Renal cortex interstitium (tissue), 15 donors: ENCODE measurements at places on chromosomes 16 and 17.

DNA sequence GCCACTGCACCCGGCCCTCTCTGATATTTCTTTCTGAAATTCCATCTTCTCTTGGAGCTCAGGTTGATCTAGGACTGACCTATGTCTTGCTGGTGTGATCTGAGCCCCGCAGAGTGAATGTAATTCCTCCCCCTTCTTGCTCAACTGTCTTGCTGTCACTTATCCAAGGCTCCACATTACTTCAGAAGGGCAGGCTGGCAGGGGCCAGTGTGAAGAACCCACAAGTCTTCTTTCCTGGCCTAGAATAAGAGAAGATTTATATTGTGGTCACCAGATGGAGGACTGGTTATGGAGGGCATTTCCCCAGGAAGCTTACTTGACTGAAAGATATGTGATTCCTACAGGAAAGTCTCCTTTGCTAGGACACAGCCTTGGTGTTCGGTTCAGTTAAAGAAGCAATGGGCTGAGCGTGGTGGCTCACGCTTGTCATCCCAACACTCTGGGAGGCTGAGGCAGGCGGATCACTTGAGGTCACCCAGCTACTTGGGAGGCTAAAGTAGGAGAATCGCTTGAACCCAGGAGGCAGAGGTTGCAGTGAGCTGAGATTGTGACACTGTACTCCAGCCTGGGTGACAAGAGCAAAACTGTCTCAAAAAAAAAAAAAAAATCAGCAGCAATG, 13.4 kb downstream of the ITGAL start:
- DNase-seq: no peak

DNA sequence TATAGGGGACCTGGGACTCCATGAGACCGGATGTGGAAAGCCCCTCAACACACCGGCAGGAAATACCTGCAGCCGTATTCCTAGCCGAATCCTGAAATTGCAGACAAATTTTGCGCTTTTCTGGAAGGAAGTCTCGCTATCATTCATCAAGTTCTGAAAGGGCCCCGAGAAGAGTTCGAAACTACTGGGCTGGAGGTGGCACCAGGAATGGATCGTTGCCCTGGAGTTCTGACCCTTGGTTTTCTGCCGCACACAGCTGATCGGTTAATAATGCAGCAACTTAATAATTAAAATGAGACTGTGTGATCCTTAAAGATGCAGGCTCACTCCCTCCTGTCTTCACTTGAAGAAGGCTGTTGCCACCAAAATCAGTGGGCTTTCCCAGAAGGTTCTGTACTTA, 55.7 kb upstream of the MRTFB start:
- DNase-seq: no peak

DNA sequence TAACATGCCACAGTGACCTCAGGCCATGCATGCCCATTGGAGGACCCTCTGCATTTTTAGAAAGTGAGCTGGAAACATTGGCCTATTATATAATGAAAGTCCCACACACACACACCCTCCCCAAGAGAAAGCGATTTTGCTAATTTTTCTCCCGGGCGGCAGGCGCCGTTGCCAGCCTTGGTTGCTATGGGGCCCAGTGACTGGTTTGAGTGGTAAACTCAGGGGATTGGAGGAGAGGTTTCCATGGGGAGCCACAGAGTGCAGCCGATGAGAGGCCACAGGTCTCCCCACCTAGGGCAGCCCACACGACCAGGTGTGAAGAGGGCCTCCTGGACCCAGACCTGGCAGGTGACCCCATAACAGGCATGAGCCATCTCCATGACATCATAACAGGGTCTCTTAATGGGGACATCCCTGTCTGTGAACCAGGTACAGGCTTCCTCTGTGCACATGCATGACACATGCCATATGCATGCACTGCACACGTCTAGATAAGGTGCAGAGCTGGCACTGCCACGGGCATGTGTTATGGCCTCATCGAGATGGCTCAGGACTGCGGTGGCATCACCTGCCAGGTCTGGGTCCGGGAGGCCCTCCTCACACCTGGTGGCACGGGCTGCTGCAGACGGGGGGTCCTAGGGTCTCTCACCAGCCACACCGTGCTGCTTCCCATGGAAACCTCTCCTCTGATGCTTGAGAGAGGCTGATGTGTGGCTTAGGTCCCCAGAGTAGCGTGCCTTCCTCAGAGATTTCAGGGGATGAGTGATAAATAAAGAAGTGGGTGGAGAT, 144.1 kb downstream of the RBFOX3 start:
- DNase-seq: no peak

DNA sequence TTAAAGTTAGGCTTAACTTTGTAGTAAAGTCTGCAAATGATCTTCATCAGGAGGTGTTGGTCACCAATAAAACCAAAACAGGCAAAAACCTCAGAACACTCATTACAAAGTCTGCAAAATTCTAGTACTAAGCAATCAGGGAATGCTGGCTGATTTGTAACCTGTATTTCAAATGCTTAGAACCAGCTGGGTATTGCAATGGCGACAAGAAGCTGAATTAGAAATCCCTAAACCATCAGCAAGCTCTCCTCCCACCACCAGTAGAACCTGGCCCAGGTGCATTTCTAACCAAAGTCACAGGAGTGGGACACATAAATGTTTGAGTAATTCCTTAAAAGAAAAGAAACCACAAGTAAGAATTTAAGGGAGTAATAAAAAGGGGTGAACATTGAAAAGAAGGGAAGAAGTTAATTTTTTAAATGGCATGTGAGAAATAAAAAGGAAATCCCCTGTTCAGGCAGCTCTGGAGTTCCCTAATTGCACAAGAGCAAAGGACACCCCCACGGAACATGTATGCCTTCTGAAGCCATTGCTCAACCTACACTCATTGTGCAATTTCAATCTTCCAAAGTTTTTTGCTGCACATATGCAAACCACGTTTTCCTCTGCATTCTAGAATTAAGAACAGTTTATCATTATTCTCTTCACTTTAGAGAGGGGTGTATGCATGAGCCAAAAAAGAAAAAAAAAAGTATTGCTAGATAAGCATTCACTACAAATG, 102.9 kb downstream of the HIC1 start:
- no peak for DNase-seq

GRCh38 chr16:23949630-23950290, 114.0 kb downstream of the PRKCB start:
- no peak for DNase-seq

DNA sequence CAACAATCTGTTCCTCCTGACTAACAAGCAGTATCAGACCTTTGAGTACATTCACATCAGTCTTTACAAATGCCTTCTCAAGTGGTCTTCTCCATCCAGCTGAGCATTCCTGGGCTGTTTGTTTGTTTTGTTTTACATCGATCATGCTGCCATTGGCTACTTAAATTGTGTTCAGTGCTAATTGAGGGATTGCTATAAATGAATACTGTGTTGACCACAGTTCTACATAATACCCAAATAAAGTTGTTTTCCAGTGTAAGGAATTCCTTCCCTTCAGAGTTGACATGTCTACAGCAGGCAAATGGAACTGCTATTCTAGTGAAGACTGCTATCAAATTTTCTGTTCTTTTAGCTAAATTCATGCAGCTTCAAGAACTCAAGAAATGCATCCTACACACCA, 3.2 kb downstream of the CDH8 start:
- DNase-seq: no peak

DNA sequence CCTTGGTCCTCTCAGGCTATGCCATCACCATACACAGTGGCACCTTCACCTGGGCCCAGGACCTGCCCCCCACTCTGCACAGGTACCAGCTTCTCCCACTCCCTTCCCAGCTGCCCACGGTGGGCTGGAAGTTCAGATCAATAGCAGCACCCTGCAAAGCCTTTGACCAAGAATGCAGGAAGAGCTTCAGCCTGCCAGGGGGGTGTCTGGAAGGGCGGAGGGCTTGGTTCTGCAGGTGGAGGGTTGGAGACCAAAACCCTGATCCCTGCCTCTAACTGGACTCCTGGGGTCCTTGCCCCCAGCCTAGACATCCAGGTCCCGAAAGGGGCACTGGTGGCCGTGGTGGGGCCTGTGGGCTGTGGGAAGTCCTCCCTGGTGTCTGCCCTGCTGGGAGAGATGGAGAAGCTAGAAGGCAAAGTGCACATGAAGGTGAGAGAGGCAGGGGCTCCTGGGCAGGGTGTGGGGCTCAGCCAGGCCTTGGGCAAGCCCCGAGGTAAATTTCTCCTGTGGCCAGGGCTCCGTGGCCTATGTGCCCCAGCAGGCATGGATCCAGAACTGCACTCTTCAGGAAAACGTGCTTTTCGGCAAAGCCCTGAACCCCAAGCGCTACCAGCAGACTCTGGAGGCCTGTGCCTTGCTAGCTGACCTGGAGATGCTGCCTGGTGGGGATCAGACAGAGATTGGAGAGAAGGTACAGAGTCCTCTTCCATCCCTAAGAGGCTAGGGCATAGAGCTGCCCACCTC, 34.3 kb downstream of the ABCC3 start:
- DNase-seq: no peak

- DNase-seq: no peak
Observed at GRCh38 chr17:50697663-50698272, 9.9 kb downstream of the ANKRD40 start.

DNA sequence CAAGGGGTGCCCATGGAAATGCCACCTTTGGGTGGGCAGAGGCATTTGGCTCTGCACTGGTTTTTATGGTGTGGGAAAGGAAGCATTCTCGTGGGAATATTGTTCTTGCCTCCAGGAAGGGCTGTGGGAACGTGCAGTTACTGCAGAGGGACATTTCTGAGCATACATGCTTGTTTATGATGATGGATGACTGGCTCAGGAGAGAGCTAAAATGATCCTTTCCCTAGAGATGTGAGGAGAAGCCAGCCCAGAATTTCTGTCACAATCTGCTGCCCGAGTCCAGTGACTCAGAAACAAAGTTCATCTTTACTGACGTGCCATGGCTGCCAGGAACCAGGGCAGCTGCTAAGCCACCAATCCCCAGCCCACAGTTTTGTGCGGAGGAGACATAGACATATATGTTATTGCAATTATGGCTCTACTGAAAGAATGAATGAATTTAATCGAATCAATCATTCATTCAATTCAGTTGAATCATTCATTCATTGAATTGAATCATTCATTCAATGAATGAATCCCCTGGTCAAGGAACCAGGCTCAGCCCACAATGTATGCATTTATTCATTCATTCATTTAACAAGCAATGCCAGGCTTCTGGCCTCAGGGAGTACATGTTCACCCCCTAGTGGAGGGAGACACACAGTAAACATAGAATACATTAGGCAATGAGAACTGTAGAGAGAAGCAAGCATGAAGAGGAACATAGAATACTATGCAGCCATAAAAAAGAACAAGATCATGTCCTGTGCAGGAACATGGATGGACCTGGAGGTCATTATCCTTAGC, 414.4 kb upstream of the HSBP1 start:
- no peak for DNase-seq

GRCh38 chr17:76276461-76277299, 11.5 kb downstream of the UBALD2 start:
- DNase-seq: no peak

GRCh38 chr17:64113006-64113405, 16.9 kb downstream of the ERN1 start:
- no peak for DNase-seq

GRCh38 chr17:49739641-49740271, 24.2 kb downstream of the FAM117A start:
- DNase-seq: no peak

- DNase-seq: no peak
Observed at GRCh38 chr17:29567554-29568330, 759 bp upstream of the TP53I13 start.

GRCh38 chr17:30321314-30321713, 12.5 kb downstream of the TMIGD1 start:
- no peak for DNase-seq

- no peak for DNase-seq
Observed at GRCh38 chr17:42016411-42016831, 818 bp downstream of the DNAJC7 start.

GRCh38 chr17:73973586-73974409, 229.7 kb upstream of the RPL38 start:
- no peak for DNase-seq

- no peak for DNase-seq
Observed at GRCh38 chr16:11307639-11308492, 26.7 kb upstream of the PRM1 start.

DNA sequence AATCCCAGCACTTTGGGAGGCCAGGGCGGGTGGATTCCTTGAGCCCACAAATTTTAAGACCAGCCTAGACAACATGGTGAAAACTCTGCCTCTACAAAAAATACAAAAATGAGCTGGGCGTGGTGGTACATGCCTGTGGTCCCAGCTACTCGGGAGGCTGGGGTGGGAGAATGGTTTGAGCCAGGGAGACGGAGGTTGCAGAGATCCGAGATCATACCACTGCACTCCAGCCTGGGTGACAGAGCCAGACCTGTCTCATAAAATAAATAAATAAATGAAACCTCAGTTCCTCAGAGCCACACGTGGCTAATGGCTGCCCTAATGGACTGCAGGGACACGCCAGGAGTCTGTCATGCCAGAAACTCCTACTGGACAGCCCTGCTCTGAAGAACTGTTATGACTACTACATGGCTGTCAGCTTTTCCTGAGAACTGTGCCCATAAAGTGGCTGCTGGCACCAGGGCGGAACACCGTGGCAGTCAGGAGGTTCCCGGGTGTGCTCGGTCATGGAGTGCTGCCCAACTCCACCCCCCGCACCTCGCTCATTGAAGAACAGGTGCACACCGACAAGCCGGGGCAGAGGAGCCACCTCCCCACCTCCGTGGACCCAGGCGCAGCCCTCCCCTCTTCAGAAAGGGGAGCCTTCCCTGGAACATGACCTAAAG, 4.3 kb downstream of the TMEM11 start:
- DNase-seq: no peak

DNA sequence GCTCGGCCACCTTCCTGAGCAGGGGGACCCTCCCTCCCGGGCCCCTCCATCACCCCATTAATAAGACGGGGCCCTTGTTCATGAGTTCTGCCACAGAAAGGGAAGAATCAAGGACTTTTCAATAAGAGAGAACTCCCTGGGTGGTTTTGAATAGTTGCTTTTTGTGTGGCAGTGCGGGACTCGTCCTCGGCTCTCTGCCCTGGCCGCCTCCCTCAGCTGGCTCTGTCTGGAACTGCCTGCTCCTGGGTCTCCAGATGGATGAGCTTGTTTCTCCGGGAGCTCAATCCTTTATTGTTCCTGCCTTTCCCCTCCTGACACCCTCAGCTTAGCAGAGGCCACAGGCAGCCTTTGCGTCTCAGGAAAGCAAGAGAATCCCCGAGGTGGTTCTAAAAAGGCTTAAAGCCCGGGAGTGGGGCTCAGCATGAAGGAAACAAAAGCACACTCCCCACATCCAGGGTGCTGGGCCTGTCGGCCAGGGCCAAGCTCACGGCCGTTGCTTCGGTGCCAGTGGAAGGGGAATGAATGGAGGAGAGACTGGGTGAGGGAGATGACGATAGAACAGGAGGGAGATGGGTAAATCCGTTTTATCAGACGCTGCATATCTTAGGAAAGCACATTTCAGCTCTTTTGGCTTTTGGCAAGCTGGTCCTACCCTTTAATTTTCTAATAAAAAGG, 60.2 kb downstream of the RAI1 start:
- DNase-seq: no peak

DNA sequence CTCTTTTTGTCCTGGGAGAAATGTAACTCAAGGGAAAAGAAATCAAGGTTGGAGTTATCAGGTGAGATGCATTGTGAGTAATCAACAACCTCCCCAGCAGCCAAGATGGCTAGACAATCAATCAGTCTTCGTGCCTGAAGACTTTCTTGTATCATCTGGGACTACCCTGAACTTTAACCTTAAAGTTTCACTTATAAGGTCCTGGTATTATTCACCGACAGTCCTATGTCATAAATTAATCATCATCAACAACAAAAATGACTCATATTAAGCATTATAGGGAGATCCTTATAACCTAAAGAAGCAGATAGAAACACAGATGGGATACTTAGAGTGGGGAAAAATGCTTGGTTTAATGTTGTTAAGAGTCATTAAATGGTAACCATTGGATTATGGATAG, 7.7 kb upstream of the TEKT3 start:
- DNase-seq: no peak
